ENCODE measurements at places on chromosomes 12 and 14.

- no peak for DNase-seq
Observed at GRCh38 chr12:26855337-26855736, 22.3 kb upstream of the ITPR2 start.

DNA sequence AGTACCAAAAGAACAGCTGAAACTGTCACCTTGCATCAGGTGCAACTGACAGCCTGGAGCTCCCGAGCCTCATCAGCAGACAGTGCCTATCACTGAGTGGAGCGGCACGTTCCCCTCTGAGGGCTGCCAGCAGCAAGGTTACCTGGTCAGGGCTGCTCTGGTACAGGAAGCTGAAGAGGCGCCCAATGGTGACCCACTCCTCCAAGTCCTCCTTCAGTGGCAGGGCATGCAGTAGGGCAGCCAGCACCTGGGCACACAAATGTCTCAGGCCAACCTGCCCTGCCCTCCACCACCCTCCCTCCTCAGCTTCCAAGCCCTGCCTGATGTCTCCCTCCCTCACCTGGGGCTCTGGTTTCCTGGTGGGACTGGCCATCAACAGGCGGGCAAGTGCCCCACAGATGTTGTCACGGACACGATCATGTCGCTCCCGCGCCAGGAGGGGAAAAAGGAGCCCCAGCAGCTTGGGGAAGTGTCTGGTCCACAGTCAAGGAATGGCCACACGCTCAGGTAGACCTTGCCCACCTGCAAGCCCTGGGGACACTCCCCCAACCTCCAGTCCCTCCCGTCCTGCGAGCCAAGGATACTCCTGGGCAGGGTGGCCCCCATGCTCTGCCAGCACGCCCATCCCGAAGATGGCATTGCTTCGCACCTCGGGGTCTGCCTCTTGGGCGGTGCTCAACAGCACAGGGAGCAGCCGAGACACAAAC, 7.1 kb downstream of the IPO4 start:
- DNase-seq: no peak

GRCh38 chr14:53896726-53897125, 59.9 kb downstream of the BMP4 start:
- DNase-seq: no peak

GRCh38 chr12:105761075-105761474, 377.7 kb downstream of the NUAK1 start:
- DNase-seq: no peak

GRCh38 chr14:55965851-55966250, 152.4 kb upstream of the PELI2 start:
- DNase-seq: no peak

- no peak for DNase-seq
Observed at GRCh38 chr14:103702497-103703432, 12.5 kb downstream of the XRCC3 start.

- DNase-seq: no peak
Observed at GRCh38 chr12:1869145-1869544, 48.8 kb downstream of the LRTM2 start.

DNA sequence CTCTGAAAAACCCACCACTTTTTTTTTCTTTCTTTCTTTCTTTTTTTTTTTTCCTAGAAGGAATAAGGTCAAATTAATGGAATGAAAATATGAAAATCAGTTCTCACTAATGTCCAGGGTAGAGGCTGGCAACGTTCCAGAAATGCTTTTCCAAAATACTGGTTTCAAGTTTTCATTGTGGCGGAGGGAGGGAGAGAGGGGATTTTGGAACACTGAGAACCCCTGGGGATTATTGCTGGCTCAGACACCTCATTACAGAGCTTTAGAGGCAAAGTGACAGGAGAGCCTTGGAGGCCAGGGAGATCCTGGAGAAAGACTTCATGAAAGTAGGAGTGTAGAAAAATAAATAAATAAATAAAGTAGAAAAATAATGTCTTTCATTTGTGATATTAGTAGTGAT, 45.4 kb downstream of the ALX1 start:
- no peak for DNase-seq
